H54 (cell line): ENCODE measurements at places on chromosomes 5 and 9.

- peak; percentile 40 for DNase-seq
Observed at GRCh38 chr9:99103901-99104458, 933 bp upstream of the TGFBR1 start.

DNA sequence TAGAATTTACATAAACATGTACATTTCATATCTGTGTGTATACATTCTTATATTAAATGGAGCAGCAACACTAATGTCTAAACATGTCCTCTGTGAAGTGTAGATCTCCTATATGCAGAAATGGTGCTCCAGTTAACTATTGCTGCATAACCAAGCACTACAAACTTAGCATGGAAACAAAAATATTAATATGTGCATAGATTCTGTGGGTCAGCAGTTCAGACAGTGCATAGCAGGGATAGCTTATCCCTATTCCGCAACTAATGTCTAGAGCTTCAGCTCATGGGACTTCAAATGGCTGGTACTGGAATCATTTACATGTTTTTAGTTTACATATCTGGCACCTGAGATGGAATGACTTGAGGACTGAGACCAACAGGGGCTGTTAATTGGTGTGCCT lies 652.1 kb downstream of the TLE4 start:
- no peak for DNase-seq

GRCh38 chr9:113011911-113012381 lies at the start of gene ZNF883:
Gene ZNF883, minus strand, starts transcription at chr9:113012192.
- DNase-seq = no peak

DNA sequence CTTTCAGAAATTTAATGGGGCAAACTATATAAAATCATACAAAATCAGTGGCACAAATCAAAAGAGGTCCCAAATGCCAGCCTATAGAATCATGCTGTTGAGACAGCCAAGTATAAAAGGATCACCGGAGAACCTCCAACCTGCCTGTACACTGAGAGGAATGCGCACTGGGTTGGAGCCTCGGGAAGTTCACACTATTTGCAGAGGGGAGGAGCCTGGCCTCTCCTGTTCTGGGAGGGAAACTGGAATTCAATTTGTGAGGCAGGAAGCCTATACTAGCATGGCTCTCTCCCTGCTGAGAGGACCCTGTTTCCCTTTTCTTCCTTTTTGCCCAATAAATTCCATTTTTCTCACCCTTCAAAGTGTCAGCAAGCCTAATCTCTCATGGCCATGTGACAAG lies 406.0 kb downstream of the HINT1 start:
- DNase-seq = no peak

- DNase-seq = no peak
Observed at GRCh38 chr5:32465076-32465475, 20.5 kb upstream of the ZFR start.

GRCh38 chr5:143402553-143403333 lies 743 bp downstream of the NR3C1 start:
- DNase-seq = no peak

GRCh38 chr5:105150323-105150722 lies 1587.7 kb upstream of the NUDT12 start:
- no peak for DNase-seq

- DNase-seq = no peak
Observed at GRCh38 chr5:167951116-167951515, 340.3 kb upstream of the WWC1 start.

DNA sequence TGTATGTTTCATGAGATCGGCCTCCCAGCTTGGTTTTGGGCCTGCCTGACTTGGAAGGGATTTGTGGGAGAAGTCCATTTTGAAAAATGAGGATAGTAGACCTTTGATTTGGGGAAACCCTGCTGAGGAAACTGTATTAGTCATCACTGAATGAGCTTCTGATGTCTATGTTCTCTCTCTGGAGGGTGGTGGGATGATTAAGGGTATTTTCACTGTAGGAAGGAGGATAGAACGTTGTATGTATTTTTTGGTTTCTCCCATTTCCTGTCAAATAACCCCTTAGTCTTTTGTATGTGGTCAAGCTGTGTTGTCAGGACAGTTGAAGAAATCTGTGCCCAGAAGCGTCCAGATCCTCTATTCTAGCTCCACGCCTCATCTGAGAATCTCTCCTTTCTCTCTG lies 151.9 kb downstream of the INSYN2B start:
- no peak for DNase-seq

DNA sequence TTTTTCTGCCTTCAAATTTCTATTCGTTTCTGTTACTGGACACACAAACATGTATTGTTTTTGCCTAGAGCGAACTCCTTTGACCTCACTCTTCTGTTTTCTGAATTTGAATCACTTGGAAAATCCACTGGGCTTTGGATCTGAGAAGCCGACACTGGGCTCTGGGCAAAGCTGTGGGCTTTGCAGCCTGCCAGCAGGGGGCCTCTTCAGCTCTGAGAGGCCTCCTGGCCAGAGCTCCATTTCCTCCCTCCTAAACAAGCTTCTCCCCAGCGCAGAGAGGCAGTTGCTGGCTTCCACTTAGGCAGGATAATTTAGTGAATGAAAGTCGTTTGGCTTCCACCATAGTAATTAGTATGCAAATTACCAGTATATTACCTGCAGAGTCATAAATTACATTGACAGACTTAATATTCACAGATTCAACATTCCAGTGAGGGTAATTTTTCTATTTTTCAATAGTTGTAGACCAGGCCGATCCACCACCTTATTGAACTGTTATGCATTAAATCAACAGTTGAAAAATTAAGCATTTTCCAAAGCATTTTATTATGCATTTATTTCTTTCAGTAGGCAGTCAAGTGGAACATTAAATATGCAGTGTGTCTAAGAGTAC lies 104.0 kb upstream of the ZNF366 start:
- peak; percentile 36 for DNase-seq

DNA sequence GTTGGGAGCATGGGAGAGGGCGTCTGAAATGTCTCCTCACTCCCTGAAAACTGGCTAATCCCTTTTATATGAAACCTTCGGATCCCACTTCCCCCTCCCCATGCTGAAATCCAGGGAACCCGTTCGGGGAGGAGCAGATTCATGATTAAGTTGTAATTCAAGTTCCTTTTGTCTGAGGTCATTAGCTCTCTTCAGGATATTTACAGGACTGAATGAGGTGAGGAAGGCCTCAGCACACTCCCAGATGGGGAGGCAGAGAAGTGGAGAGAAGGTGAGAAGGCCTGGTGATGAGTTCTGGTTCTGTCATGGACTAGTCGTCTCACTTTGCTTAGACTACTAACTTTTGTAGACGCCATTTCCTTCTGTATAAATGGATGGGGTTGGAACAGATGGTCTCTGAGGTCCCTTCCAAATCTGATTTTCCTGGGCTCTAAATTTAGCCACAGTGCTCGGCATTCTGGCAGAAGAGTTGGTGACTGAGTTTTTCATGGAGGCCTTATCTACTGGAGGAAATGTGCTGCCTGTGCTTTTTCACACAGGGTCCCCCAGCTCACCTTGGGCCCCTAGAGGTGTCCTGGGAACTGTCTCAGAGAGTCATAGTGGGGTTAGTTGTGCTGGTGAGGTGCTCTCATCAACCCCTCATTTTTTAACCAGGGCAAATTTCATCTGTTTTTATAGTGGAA lies 62.3 kb downstream of the PRDM6 start:
- no peak for DNase-seq

DNA sequence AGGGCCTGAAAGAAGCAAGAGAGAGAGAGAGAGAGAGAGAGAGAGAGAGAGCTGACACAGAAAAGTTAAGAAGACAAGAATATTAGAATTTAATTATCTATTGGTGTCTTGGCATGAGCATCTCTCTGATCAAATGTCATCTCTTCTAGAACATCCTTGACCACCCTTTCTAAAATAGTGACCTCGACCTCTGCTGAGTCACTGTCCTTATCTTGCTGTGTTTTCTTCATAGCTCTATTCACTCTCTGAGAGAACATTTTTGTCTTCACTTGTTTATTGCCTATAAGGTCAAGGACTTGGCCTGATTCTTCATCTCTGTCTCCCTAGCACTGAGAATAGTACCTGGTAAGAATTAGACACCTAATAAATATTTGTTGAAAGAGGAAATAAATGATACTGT lies 383.8 kb upstream of the RPS23 start:
- DNase-seq = no peak

- DNase-seq = no peak
Observed at GRCh38 chr9:105127863-105128220, 116.6 kb upstream of the SLC44A1 start.

DNA sequence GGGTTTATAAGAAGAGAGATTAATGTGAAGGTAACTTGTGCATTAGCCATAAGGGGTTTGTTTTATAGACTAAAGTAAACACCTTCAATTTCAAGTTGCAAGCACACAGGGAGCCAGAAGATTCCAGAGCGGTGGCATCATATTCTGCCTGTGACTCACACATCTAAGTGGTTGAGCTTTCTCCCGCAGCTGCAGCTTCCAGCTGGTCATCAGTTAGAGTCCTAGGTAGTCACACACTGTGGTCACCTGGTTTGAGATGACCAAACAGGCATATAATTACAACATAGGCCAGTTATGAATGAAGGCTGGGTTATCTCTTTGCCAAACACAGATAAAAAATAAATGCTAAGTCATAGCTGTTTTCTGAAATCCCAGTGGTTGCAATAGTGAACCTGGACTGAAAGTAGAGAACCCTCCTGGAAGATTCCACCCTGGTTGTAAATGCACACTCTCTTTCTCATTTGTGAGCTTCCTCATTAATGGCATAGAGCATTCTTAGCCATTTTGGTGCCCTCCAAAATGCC lies 171.3 kb downstream of the GDNF start:
- peak; percentile 59 for DNase-seq

- no peak for DNase-seq
Observed at GRCh38 chr9:136606687-136607333, 55.9 kb upstream of the EGFL7 start.

DNA sequence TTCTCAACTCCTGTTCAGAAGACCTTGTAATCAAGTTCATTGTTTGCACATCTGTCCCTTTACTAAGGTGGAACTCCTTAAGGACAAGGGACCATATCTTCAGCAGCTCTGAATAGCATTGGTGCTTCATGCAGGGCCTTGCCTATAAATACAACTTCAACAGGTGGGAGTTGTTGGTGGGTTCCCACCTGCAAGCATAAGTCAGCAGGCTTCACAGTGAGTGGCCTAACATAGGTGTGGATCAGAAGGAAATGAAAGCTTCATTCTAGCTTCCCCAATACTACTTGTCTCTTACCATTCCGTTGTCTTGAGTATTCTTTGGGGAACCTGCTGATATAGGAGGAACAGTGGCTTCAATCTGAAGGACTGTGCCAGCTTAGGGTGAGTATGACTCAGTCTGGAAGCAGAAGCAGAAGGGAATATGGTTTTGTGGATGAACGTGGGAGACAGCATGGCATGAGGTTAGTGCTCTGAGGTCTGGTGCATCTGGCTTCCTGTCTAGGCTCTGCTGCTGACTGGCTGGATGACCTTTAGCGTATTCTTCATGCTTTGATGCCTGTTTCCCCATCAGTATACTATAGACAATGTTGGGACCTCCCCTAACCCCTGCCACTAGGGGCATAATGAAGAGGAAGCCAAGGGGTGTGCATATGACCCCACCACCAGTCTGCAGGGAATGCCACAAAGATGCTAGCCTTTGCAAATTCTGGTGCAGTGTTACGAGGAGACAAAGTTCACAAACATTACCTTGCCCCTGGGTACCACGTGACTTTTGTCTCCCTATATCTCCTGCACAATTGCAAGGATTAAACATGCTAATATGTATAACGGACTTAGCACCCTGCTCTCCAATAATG lies 192.3 kb downstream of the PALM2AKAP2 start:
- DNase-seq = no peak

DNA sequence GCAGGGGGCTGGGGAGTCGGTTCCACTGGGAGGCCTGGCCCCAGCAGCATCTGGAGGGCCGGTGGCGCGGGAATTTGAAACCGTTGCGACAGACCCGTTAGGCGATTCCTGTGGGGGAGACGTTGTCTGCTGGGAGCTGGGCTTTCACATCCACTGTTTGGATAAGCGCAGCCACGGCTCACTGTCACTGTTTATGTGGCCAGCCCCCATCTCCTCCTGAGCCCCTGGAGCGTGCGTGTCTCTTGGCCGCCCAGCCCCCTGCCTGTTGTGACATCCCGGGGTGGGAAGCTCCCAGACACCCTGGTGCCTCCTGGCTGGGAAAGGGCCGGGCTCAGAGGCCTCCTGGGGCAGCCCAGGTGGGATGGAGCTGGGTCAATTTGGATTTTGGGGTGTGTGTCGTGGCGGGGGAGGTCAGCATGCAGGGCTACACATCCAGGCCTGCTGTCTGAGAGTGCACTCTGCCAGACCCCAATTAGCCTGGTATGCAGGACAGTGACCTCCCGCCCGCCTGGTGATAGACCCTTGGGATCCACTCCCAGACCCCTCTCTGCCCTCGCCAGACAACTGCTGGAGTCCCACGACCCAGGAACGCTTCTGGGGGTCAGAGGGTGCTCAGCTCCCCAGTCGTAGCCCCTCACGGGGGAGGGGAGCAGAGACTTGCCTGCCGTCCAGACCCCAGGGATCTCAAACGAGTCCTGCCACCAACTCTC lies 62.0 kb upstream of the RNU6ATAC start:
- no peak for DNase-seq

DNA sequence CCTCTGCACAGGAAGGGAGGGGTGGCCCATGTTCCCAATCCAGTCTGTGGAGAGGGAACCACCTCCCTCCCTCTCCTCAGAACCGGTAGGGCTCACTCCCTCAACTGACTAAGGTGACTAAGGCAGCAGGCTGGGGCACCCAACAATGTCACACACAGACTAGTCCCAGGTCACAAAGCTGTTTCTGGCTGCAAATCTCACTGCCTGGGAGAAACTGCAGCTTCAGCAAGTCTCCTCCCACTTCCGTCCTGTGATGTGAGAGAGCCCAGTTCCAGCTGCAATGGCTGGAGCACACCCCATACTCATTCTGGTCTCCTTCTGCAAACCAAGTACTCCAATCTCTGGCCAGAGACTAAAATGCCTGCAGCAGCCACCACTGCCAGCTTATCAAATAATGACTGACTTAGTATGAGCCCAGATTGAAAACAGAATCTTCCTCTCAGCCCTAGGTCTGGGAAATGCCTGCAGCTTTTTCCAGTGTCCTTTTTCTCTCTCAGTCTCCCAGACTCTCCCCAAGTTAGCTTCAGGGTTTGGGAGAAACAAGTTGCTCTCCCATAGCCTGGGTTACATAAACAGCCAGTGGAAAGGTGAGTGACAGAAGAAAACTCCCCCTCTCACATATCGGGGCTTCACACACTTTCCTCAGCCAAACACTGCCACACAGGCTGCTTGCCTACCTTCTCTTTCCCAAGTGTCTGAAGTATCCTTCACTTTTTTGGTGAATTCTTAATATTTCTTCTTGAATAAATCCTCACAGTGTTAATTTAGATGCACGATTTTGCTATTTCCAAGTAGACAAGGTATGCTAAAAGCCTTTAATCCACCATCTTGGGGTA lies 247.4 kb upstream of the RASA1 start:
- DNase-seq = peak; percentile 42
